ENCODE measurements at places on chromosomes 16 and 17.

DNA sequence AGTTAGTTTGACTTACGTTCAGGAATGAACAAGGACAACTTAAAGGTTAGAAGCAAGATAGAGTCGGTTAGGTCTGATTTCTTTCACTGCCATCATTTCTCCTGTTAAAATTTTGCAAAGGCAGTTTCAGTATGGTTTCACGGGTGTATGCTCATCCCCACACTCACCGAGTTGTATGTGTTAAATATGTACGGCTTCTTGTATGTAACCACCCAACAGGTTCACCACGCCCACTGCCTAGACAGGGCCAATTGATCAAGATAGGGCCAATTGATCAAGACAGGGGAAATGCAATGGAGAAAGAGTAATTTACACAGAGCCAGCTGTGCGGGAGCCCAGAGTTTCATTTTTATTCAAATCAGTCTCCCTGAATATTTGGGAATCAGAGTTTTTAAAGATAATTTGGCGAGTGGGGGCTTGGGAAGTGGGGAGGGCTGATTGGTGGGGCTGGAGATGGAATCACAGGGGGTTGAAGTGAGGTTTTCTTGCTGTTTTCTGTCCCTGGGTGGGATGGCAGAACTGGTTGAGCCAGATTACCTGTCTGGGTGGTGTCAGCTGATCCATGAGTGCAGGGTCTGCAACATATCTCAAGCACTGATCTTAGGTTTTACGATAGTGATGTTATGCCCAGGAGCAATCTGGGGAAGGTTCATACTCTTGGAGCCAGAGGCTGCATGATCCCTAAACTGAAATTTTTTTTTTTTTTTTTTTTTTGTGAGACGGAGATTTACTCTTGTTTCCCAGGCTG is 62.4 kb upstream of the PLCG2 start:
- DNase-seq = no peak

DNA sequence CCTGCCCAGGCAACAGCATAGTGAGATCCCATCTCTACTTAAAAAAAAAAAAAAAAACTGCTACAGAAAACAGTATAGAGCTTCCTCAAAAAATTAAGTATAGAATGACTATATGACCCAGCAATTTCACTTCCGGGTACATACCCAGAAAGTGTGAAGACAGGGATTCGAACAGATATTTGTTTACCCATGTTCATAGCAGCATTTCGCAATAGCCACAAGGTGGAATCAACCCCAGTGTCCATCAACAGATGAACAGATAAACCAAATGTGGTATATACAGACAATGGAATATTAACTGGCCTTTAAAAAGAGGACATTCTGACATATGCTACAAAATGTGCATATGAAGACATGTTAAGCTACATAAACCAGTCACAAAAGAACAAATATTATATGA is 95.5 kb downstream of the CHD9NB start:
- DNase-seq = no peak

- DNase-seq = no peak
Observed at GRCh38 chr17:73227944-73228343, 33.7 kb downstream of the CPSF4L start.

DNA sequence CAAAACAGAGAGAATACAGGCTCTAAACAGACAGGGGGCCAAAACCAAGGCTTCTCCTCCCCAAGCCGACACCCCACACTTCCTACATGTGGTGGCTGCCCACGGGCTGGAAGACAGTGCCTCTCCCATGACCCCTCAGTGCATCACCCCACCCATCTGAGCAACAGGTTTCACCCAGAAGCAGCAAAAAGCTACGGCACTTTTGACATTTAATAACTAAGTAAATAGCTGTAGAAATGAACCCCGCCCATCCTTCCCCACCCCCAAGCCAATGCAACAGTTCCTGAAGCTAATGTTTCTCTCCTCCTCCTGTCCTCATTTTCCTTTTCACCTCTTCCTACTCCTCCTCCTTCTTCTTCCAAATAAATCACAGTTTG is 9.9 kb upstream of the SOX9 start:
- DNase-seq = no peak

DNA sequence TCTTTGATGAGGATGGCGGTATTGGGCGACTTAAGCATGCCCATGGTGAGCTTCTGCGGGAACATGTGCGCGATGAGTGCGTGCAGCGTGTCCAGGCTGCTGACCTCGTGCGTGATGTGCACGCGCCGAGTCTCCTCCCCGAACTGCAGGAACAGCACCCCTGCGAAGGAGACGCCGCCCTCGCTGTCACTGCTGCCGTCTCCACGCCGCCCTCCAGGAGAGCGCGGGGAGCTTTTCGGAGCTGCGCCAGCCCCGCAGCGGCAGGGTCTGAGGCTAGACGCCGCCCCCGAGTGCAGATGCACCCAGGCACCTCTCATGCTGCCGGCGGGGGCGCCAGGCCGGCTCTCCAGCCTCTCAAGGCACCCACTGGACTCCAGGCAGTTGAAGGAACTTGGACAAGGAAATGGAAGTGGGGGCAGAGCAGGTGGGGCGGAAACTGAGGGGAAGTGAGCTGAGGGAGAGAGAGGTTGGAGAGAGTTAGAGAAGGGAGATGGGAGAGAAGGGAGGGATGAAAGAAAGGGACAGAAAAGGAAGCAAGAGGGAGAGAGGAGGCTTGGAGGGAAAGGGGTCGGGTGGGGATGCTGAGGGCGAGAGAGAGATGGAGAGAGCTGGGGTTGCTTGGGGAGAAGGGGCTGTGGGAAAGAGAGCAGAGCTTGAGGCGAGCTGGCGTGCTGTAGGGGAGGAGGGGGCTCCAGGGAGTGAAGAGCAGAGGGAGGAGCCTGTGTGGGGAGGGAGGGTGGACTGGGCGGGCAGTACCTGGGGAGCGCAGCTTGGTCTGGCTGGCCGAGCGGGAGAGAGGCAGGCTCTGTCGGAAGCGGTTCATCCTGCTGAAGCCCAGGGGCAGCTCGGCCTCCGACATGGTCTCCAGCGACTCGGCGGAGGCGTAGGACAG is 42.1 kb downstream of the SRCIN1 start:
- no peak for DNase-seq

GRCh38 chr17:21033350-21033749 is 9.5 kb downstream of the USP22 start:
- no peak for DNase-seq

DNA sequence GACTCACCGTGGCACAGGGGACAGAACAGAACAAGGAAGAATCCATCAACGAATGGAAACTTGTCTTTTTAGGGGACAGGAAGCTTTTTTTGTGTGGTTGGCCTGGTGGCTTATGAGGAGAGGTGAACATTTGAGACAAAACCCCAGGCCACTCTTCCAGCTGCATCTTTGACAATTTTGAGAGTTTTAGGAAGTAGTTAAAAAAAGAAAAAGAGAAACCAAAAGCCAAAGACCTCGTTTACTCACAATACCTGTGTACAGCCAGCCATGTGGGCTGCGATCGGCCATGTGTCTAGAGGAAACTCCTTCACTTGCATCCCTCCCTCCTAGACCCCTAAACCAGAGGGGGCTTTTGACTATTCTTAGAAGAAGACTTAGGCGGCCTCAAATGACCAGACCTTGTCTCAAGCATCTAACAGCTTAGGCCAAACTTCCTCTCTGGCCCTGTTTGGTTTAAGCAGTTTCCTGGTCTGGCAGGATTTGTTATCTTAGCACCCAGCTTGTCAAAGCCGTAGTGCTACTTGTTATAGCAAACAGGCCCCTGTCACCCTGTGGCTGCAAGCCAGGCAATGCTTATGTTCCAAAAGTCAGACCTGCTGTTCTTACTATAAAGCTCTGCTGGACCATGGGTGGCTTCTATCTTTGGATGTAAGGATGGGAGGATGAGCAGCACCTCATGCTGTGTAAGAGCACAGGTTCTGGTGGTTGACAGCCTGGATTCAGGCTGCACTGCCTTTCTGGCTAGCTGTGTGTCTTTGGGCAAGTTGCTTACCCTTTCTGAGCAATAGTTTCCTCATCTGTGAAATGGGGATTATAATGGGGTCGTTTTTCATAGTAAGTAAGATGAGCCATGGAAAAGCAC is 17.7 kb downstream of the KSR1 start:
- DNase-seq = no peak

DNA sequence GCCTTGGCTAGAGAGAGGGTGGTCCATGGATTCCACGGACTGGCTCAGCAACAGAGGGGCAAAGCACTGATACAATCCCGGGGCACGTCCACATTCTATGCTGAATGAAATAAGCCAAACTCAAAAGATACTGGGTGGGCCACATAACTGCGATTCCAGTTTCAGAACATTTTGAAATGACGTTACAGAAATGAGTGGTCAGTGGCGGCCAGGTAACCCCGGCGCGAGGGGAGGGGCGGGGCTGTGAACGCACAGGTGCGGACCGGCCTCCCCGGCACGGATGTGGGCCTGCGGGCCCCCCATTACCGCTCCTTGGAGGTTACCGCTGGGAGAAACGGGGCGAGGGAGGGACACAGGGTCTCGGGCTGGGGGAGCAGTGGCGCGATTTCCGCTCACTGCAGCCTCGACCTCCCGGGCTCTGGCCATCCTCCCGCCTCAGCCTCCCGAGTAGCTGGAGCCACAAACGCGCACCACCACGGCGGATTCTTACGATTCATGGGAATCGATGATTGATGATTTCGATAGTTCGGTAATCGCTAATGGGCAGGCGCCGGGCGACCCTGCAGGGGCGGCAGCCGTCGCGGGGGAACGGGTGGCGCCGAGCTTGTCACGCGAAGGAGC is 559 bp downstream of the MVD start:
- no peak for DNase-seq

GRCh38 chr17:49739641-49740271 is 24.2 kb downstream of the FAM117A start:
- no peak for DNase-seq

GRCh38 chr17:58301504-58302150 is 20.9 kb upstream of the MPO start:
- DNase-seq = no peak

DNA sequence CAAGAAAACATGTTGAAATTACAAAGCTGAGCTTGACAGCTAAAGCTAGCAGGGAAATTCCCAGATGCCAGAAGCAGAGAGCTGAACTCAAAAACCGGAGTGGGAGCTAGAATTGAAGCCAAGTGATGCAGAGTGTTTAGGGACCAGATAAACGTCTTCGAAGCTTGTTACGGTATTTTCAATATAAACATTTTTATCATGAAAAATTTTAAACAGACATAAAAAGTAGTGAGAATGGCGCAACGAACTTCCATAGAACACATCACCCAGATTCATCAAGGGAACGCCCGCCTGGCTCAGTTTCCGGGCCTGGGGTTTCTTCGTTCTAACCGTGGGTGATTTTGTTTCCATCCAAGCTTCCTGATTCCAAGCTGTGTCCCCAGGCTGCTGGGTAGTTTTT is 18.1 kb downstream of the SPNS2 start:
- DNase-seq = no peak

DNA sequence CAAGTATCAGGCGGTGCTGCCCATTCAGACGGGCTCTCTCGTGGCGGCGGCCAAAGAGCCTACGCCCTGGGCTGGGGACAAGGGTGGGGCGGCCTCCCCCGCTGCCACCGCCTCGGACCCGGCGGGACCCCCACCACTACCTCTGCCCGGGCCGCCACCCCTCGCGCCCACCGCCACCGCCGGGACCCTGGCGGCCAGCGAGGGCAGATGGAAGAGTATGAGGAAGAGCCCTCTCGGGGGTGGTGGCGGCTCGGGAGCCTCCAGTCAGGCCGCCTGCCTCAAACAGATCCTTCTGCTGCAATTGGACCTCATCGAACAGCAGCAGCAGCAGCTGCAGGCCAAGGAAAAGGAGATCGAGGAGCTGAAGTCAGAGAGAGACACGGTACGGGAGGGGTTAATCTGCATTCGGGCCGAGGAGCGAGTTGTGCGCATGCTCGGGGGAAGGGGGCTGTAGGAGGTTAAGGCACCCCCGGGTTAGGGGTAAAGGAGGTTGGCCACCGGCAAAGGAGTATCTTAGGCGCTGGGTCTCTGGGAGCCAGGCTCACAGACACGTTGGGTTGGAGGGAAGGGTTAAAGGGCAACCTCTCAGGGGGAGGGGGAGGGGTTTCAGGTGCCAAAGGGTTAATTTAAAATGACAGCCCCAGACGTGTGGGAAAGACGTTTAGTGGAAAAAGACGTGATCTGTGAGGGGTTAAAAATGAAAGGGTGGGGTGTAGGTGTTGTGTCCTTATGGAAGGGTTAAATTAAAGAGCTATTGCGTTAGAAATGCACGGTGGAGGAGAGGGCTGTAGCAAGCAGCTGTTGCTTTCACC is 1.4 kb downstream of the MSL1 start:
- DNase-seq = no peak

GRCh38 chr16:65936096-65936495 is 430.4 kb upstream of the CDH5 start:
- no peak for DNase-seq

DNA sequence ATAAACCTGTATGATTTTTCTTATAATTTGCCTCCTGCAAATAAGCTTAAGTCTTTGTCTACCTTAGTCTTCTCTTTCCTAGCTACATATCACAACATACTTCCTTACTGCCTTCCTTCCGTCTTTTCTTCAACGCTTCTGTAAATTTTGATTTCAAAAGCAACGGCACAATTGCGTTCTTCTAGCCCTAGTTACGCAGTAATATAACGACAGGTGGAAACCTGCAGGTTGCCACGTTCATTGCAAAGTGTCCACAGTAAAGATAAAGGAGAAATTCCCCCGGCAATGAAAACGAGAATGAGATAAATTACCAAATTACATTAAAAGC is 546 bp upstream of the PSMD7 start:
- DNase-seq = no peak

- no peak for DNase-seq
Observed at GRCh38 chr17:31392002-31392855, 754 bp downstream of the RAB11FIP4 start.

DNA sequence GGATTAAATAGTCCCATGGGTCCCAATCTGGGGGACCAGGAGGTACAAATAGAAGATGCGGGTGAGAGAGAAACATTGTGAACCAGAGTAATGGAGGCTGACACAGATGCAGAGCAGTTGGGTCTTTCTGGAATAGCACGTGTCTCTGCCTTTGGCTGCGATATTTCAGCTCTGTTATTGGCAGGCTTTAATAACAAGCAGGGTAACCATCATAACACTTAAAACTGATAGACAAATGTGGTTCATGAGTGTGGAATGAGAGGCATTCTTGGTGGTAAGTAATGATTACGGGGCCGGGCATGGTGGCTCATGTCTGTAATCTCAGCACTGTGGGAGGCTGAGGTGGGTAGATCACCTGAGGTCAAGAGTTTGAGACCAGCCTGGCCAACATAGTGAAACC is 110.3 kb downstream of the SNX29 start:
- DNase-seq = no peak

- DNase-seq = no peak
Observed at GRCh38 chr16:9408297-9408878, 316.9 kb downstream of the HAPSTR1 start.

GRCh38 chr16:11781773-11782172 is 15.3 kb downstream of the ZC3H7A start:
- DNase-seq = no peak

GRCh38 chr17:79631640-79632431 is 21.0 kb upstream of the RBFOX3 start:
- DNase-seq = no peak

- no peak for DNase-seq
Observed at GRCh38 chr16:78796221-78796866, 696.9 kb downstream of the WWOX start.

GRCh38 chr16:74107795-74108610 is 188.6 kb upstream of the PSMD7 start:
- no peak for DNase-seq
